ENCODE measurements at places on chromosomes 3 and 15.

GRCh38 chr3:117547956-117548550 is 838.5 kb downstream of the TUSC7 start:
- DNase-seq = no peak

DNA sequence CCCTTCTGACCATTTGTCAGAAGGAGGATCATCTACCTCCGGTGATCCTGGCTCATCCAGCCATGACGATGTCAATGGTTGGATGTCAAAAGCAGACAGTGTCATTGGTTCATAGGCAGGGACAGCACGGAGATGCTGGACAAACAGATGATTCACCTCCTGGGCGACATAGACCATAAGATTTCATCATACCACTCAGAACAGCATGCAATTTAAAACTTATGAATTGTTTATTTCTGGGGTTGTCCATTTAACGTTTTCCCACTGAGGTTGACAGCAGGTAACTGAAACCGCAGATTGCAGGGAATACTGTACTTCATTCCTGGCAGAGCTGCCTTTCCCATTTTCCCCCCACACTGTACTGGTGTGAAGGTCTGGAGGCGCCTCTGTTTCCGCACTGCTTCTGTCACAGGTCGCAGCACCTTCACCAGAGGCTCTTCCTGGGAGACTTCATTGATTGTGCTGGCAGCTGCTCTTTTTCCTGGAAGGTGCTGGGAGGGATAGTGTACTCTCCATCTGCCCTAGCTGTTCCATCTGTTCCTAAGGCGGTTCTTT is 32.5 kb upstream of the TMOD3 start:
- DNase-seq = peak; percentile 17

GRCh38 chr3:191438150-191438814 is 22.7 kb upstream of the PYDC2 start:
- no peak for DNase-seq

DNA sequence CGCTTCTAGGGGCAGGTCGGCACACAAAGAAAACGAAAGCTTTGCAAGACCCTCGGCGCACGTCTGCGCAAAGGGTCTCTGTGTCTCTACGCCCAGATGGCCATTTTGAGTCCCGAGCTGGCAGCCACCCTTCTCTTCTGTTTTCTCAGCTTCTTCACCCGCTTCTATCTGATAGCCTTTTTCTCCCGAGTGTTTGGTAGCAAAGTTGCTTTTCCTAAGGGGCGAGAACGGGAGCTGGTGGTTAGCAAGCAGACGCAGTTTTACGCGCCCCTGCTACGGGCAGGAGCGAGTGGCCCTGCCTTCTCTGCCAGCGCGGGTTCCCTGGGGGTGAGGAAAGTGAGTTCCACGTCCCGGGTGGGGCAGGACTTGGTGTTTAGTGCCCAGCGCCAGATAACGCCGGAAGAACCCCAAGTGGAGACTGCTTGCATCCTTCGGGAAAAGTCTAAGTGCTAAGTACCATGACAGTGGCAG is 2.9 kb upstream of the MKRN2 start:
- peak; percentile 17 for DNase-seq

DNA sequence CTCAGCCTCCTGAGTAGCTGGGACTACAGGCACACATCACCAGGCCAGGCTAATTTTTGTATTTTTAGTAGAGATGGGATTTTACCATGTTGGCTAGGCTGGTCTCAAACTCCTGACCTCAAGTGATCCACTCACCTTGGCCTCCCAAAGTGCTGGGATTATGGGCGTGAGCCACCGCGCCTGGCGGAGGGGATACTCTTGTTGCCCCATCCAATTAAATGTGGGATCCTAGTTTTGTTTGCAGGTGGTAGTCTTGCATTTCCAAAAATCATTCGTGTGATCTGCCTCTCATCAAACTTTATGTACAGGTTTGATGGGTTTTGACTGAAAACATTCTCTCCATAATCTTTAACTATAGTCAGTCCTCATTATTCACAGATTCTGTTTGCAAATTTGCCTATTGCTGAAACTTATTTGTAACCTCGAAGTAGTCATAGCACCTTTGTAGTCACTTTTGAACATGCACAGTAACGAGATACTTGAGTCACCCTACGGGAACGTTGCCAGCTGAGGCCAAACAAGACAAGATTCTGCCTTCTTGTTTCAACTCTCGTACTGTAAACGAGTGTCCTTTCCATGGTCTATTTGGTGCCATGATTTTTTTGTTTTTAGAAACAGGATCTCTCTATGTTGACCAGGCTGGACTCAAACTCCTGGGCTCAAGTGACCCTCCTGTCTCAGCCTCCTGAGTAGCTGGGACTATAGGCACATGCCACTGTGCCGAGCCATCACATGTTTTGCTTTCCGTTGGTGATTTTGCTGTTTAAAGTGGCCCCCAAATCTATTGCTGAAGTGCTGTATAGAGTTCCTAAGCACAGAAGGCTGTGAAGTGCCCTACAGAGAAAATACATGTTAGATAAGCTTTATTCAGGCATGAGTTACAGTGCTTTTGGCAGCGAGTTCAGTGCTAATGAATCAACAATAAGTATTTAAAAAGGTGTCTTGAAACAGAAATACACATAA is 8.1 kb upstream of the MAPK6 start:
- DNase-seq = no peak

DNA sequence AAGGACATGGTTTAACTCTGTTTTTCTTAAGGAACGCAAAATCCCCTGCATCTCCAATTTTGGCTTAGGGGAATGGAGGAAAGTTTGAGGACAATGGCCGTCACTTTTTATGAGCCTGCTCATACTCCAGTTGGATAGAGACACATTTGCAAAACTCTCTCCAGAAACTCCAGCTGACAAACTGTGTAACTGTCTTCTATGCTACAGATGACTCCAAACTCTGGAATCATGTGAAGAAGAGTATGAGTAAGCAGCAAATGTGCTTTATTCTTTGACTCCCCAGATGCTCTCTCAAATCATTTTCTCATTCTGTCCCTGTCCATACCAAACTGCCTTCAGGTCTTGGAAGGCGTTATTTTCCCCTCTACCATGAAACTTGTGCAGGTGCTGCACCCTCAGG is 226.5 kb upstream of the GPR149 start:
- no peak for DNase-seq

DNA sequence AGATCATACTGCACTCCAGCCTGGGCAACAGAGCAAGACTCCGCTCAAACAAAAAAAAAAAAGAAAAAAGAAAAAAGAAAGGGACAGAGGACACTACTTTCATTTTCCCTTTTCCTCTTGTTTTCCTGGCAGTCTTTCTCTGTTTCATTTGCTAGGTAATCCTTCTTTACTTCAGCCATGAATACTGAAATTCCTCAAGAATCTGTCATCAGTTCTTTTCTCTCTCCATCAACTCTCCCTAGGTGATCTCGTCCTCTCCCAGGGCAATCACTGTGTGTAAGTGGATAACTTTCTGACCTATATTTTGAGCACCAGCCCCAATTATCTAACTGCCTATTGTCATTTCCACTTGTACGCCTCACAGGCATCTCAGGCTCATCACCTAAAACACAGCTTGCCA is 51.5 kb downstream of the TTC23 start:
- DNase-seq = no peak

DNA sequence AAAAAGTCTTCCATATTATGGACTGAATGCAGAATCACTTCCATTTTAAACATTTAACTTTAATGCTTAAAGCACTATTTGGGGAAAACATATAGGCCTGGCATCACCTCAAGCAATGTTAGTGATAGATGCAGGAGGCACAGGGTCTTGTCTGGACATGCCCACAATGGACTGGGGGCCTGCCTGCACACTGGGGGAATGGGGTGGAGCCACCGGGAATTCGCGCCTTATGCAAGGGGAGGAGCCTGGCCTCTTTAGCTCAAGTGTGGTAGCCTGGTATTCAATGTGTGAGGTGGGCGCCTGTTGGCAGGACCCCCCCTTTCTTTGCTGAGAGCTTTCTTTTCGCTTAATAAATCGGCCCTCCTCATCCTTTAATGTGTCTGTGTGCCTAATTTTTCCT is 29.9 kb downstream of the ACKR4 start:
- no peak for DNase-seq

DNA sequence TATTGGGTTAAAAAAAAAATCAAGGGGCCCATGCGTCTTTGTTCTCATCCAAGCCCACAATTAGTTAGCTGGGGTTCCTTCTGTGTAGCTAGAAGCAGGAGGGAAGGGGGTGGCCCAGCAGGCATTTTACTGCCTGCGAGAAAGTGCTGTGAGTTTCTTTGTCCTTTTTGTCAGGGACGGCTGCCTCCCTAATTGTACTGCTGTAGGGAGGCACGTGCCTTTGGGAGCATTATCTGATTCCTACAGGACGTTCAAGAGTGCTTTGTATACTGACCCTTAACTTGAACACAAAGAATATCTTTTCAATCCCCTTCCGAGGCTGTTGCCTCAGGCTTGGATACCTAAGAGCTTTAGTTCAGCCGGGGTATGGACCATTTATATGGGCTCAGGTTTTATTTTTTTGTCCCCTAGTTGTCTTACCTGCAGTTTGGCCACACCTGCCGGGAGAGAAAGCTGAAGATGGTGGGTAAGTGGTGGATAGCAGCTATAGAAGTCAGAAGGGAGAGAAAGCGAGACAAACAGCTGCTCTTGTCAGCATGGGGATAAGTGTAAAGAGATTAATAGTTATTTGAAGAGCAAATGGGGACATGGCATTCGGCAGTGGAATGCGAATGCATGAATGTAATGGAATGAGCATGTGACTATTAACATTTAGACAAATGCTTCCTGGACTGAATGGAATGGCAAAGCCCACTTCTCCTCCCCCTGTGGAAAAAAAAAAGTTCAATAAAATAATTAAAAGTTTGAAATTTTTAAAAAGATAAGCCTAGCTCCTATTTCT is 175.2 kb downstream of the TP63 start:
- no peak for DNase-seq

DNA sequence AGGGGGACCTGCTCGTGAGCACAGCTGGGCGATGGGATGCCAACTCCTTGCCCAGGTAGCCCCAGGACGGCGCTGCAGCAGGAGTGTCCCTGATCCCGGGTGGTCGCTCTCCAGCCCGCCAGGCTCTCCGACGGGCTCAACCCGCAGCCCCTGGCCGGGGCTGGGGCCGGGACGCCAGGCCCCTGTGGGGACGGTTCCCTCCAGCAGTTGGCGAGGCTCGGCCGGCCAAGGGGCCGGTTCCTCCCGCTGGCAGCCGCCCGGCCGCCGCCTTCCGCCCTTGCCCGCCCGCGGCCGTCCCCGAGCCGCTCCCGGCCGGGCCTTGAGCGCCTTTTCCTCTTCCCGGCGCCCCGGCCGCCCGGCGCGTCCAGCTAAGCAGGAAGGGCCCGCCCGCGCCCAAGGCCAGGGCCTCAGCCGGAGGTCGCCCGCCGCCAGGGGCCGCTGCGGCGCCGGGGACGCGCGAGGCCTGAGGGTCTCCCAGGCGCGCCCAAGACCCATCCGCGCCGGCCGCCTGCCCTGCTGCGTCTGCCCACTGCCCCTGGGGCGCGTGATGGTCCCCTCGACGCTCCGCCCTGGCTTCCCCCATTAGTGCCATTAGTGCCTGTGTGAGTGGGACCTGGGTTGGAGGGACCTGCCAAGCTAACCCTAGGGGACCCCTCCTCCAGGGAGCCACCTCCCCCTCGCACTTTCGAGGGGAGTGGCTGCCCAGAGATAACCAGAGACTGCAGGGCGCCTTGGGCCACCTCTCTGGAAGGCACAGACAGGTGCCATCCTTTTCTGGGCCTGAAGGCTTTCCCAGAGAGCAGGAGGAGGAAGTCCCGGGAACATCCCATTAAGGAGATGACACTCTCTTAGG is 106.4 kb downstream of the FBLN2 start:
- peak; percentile 46 for DNase-seq

DNA sequence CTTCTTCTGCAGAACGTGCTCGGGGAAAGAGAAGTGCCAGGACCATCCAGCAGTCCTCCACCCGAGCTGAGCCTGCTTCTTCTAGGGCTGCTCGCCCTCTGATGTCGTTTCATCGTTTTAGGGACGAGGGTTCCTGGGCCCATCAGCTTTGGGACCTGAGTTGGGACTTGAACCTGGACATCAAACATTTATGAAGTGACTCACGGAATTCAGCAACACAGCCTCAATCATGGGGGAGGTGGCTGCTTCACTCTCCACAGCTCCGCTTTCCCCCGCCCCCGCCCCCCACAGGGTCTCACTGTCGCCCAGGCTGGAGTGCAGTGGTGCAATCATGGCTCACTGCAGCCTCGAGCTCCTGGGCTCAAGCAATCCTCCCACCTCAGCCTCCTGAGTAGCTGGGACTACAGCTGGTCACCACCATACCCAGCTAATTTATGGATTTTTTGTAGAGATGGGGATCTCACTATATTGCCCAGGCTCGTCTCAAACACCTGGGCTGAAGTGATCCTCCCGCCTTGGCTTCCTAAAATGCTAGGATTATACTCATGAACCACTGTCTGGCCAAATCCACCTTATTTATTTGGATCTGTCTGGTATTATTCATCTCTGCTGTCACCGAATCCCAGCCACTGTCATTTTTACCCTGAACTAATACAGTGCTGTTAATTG is 725 bp upstream of the SCAMP2 start:
- no peak for DNase-seq

DNA sequence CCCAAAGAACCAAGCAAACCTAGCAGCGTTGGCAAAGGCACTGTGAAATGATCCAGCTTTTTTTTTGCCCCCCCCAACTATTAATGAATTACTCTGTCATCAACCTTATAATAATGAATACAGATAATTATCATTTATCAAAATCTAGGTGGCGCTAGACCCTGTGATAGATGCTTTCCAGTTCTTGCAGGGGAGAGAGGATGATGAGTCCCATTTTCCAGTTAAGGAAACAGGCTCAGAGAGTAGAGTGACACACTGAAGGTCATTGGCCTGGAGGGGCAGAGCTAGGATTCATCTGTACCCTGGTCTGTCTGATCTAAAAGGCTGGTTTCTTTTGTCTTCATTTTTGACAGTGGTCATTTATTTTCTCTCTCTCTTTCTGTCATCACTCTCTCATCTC is 5.0 kb downstream of the ACOX2 start:
- no peak for DNase-seq

- DNase-seq = no peak
Observed at GRCh38 chr15:99257107-99257750, 5.9 kb downstream of the LRRC28 start.

DNA sequence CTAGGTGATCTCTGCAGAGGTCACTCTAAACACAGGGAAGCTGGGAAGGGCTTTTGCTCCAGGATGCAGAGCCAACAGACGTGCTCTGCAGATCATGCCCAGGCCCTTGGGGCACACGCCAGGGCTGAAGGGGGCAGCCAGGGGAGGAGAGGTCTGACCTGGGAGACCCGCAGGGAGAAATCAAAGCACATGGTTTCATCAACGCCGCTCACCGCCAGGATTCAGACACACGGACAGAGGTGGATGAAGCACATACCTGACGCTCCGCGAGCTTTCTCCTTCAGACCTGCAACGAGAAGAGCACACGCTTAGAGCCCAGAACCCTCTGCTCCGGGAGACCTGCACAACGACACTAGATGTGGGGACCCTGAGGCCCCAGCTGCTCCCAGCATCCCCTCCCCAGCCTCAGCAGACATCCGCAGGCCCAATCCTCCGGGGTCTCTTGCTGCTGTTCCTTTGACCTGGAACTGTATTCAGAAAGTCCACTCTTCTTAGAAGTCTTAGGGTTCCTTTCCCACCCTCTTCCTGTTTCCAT is 90.7 kb upstream of the IQSEC1 start:
- no peak for DNase-seq

DNA sequence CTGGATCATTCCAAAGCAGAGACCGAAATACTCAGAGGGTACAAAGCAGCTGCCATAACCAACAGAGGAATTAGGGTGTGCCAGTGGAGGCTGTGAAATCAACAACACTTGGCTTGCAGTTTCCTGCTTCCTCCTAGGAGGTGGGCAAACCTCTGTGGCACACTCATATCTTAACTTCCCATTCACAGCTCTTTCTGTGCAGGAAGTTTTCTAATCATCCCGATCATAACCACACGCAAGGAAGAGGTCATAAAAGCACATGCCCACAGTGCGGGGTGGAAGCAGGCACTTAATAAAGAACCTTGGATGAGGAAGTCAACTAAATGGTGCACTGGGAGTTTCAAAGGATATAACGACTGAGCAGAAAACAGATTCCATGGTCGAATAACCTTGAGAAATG is 5.1 kb downstream of the SCAMP2 start:
- DNase-seq = peak; percentile 79
